Fibroblast of skin of abdomen (primary cell): ENCODE measurements at places on chromosomes 1 and 21.

DNA sequence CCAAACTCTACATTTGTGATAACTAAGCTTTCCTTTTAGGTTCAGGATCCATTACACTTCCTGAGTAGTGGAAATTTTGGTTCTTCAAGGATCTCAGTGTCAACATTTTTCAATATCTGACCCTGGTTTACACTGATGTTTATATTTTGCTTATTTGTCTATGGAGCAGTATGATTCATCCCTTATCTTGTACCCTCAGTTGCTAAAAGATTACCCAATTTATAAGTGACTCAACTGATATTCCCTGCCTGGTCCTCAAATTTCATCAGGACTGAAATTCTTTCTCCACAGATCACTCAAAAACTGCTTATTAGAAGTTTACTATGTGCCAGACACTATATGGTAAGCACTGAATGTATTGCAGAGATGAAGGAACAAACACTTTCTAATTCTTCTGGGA lies 139.1 kb upstream of the CHRM3 start:
- DNase-seq, result no peak

- DNase-seq, result no peak
Measured at GRCh38 chr1:62401034-62401760, 35.7 kb upstream of the USP1 start.

DNA sequence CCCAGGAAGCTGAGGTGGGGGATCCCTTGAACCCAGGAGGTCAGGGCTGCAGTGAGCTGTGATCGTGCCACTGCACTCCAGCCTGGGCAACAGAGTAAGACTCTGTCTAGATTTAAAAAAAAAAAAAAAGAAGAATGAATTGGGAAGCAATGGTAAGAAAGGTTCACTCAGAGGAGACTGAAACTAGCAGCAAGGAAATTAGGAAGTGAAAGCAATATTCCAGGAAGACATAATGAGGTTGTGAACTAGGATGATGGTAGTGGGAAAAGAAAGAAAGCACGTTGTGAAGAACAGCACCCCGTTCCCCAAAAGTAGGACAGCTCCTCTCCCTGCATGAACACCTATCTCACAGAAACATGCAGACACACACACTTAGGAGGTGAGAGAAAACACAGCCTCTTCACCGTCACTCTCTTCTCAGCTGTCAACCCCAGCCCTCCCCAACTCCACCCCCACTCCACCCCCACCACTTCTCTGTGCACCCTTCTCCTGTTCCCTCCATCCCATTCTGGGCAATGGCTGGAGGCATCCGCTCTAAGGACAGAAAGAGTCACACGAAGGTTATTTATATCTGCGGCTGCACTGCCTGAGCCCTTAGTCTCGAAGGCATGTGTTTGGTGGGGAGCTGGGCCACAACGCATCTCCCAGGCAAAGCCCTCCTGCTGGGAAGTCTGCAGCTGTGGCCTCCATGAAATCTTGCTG lies 101.8 kb upstream of the LPGAT1 start:
- no peak for DNase-seq

DNA sequence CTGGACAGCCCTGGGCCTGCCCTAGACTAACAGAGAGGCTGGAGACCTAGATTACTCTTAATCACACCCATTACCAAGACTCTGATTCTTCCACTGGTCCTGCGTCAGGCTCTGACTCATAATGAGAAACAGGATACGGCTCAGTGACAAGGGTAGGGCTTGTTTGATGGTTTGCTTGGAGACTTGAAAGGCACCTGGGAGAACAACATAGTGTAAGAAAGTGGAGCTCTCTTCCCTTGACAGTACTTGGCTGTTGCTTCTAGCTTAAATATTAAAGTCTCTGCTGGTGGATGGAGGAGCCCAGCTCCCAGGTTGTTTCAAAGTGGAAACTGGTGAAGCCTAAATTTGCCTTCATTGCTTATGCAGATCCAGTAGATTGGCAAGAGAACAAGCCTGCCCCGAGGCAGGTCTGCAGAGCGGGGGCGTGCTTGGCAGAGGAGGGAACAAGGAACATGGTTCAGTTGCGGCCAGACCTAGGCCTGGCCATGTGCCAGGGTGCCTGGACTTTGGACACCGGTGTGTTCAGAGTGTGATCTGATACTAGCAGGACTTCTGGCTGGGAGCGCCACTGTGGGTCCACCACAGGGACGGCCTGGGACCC lies 480.6 kb downstream of the CAMTA1 start:
- DNase-seq, result peak; percentile 81

GRCh38 chr1:118021668-118022067 lies 92.1 kb downstream of the WDR3 start:
- peak; percentile 33 for DNase-seq

DNA sequence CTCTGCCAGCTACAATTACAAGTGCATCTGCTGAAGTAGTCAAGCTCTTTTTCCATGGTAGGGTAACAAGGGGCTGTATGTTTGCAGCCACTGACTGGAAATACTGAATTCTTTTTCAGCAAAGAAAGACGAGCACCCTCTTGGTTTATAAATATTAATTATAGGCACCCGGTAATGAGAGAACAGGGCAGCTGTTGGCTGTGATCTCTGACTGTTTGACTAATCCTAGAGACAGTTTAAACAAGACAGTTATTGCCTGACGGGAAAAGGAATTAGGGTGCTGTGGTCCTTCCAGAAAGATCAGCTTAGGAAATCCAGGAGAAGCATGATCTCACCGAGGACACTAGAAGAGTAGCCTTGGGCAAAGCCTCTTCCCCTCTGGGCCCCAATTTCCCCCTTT lies 183.7 kb upstream of the ZC3H12A start:
- DNase-seq, result no peak

GRCh38 chr1:44884746-44885145 lies 41.7 kb upstream of the PTCH2 start:
- no peak for DNase-seq

- DNase-seq, result no peak
Measured at GRCh38 chr1:19375631-19376400, 63.7 kb downstream of the SLC66A1 start.

DNA sequence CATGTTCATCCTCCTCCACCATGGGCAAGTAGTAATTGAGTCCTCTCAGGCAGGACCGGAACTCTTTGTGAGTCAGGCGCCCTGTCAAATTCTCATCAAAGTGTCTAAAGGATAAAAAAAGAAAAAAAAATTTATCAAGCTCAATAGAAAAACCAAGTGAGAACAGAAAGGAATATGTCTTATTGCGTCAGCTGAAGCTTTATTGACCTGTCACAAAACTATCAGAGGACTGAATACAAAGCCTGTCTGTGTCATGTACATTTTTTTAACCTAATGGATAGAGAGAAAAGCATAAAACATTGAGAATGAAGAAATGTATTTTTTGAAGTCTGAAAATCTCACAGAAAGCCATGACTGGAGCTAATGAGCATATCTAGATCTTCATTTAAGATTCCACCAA lies 8.7 kb downstream of the OR10Z1 start:
- no peak for DNase-seq

GRCh38 chr1:230077011-230077410 lies 10.0 kb downstream of the GALNT2 start:
- DNase-seq, result no peak

GRCh38 chr21:45873418-45873817 lies 108.2 kb upstream of the COL6A1 start:
- DNase-seq, result no peak

DNA sequence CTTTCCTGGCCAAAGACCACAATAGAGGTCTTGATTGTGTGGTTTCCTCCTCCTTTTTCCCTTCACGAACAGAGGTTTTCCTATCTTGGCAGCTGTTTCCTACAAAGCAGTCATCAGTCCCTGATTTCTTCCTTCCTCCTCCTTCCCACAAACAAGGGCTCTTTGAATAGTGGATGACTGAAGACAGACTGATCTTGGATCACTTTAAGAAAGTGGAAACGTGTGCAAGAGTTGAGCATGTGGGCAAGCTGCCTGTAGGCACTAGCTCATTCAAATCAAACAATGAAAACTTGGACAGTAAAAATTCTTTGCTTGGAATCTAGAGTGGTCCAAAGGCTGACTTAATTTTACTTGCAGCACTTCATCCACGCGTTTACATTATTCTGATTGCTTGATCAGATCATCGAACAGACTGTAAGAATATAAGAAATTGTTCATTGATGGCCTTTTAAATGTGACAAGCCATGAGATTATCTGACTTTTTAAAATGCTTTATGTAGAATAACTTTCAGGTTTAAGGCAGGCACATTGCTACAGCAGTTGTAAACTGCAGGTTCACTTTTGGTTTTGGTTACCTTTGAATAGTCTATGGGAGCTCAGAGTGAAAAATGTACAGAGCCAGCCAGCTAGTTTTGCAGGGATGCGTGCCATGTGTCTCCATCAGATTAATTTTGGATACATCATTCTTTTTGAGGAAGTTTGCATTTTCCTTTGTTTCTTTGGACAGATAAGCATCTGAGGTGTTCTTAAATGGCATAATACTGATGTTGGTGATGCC lies 34.4 kb downstream of the ADGRL2 start:
- peak; percentile 51 for DNase-seq

GRCh38 chr1:234722904-234723720 lies 113.1 kb upstream of the IRF2BP2 start:
- peak; percentile 92 for DNase-seq

DNA sequence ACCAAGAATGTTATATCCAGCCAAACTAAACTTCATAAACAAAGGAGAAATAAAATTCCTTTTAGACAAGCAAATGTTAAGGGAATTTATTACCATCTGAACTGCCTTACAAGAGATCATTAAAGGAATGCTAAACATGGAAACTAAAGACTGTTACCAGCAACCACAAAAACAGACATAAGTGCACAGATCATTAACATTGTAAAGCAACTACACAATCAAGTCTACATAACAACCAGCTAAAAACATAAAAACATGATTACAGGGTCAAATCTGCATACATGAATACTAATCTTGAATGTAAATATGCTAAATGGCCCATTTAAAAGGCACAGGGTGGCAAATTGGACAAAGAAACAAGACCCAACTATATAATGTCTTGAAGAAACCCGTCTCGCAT lies 211.0 kb upstream of the PBX1 start:
- no peak for DNase-seq

GRCh38 chr1:26346274-26347033 lies 7.5 kb downstream of the CRYBG2 start:
- no peak for DNase-seq

DNA sequence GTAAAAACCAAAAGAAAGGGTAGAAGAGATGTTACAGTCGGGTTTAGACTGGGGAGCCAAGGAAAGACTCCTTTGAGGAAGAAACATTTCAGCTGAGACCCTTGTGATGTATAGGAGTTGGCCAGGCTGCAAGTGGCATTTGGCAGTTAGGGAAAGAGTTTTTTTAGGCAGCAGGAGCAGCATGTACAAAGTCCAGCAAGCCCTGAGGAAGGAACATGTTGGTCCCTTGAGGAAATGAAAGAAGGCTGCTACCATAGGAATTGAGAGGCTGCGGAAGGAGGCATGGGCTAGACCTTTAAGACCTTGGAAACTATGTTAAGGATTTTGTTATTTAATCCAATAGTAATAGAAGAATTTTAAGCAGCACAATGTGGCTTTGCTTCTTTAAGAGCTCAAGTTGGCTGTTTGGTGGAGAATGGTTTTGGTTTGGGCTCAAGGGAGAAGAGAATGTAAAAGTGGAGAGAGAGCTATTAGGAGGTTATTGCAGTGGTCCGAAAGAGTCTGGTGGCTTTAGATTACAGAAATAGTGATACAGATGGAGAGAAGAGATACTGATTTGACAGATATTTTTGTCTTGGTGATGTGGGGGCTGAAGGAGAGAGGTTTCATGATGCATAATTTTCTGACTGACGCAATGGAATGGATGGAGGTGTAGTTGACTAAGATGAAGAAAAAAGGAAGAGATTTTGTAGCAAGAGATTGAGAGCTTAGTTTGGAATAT lies 26.6 kb downstream of the SMAP2 start:
- DNase-seq, result no peak

DNA sequence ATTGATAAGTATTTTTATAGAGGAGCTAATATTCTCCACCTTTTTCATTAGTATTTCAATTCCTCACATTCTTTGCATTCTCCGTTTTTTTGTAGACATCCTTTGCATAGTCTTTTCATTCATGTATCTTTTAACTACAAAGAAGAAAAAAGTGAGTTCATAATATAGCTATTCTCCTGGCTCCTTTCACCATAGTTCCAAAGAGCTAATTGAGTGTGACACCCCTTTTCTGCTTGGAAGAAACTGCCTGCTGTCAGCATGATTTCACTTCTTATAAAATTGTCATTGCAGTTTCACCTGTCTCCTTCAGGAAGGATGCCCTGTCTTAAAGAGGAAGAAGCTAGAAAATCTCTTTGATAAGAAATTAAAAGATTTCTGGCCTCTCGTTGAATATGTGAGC lies 991.1 kb downstream of the KCNT2 start:
- DNase-seq, result no peak

DNA sequence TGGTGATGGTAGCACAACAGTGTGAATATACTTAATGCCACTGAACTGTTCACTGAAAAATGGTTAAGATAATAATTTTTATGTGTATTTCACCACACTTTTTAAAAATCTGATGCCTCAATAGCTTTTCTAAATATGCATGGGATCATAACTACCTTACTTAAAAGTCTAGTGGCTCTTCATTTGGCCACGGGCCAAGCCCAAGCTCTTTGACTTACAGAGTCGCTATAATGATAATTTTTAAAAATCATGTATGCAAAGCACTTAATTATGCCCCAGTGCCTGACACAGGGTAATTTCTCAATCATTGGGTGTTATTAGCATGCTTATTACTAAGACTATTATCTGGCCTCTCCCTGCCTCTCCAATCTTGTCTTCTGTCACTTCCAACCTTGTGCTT lies 7.6 kb upstream of the CNN3 start:
- no peak for DNase-seq

DNA sequence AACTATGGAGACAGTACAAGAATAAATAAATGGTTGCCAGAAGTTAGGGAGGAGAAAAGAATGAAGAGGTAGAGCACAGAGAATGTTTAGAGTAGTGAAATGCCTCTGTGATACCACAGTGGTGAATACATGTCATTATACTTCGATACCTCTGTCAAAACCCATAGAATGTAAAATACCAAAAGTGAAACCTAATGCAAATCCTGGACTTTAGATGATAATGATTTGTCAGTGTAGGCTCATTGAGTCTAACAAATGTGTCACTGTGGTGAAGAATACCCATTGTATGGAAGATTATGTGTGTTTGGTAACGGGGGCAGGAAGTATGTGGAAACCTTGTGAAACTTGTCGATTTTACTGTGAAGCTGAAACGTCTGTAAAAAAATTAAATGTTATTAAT lies 1106.5 kb upstream of the TMPRSS15 start:
- no peak for DNase-seq

- DNase-seq, result peak; percentile 2
Measured at GRCh38 chr1:62439652-62440371, 3.0 kb downstream of the USP1 start.

DNA sequence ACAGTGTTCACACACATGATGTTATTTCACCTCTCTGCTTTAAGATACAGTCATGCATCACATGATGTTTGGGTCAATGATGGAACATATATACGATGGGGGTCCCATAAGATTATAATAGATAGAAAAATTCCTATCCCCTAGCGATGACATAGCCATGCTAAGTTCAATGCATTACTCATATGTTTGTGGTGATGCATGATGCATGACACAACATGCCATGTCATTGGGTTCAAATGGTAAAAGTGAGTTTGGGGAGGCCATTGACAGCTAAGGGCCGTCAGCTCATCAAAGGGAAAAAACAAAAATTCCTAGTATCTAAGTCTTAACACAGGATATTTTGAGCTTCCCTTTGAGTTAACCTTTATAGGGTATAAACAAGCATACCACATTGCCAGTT lies 73.6 kb downstream of the ATP1A1 start:
- no peak for DNase-seq

- DNase-seq, result no peak
Measured at GRCh38 chr21:38699048-38699447, 106.7 kb upstream of the ETS2 start.

- peak; percentile 80 for DNase-seq
Measured at GRCh38 chr21:15667010-15667409, 62.8 kb upstream of the USP25 start.

GRCh38 chr1:220655961-220656740 lies 34.0 kb upstream of the C1orf115 start:
- no peak for DNase-seq
